Aorta (tissue), 5 donors: ENCODE measurements at places on chromosomes 3 and 15. TPM values are rescaled to one million over a fixed set of nuclear protein-coding genes. Genes with fewer than 3 reads are reported as not detected.

GRCh38 chr3:18847583-18848197 is 300.6 kb upstream of the KCNH8 start:
- DNase-seq = no peak
- H3K4me1 ChIP-seq = no peaks in the 10 kb centered on the region
- H3K36me3 ChIP-seq = no peaks in the 10 kb centered on the region
- no peaks in the 10 kb centered on the region for H3K27me3 ChIP-seq
- no peak overlapping the region for H3K27ac ChIP-seq

DNA sequence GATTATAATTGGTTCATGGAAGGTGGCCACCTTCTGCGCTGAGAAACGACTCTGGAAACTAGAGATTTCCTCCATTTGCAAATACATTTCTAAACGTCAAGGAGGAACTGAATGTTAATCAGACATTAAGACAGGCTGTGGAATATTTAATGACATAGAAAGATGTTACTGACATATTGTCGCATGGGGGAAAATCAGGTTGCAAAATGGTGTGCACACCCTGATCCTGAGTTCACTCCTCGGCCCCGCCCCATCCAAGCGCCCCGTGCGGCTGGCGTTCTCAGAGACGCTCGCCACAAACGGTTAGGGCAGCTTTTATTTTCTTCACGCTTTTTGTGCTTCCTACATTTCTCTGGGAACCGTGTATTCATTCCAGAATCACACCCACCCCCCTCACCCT is 10.7 kb downstream of the H1-8 start:
- H3K27ac ChIP-seq = no peak overlapping the region
- no peaks in the 10 kb centered on the region for H3K27me3 ChIP-seq
- H3K4me1 ChIP-seq = no peaks in the 10 kb centered on the region
- DNase-seq = no peak

DNA sequence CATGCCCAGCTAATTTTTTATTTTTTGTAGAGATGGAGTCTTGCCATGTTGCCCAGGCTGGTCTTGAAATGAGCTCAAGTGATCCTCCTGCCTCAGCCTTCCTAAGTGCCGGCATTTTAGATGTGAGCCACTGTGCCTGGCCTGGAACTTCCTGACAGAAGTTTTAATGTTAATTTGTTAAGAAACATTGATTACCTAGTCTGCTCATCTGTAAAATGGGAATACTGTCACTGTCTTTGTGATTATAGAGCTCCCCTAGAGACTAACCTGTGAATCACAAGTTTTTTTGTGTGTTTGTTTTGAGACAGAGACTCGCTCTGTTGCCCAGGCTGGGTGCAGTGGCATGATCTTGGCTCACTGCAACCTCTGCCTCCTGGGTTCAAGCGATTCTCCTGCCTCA is 4.3 kb upstream of the EIF3J start:
- H3K36me3 ChIP-seq = no peaks in the 10 kb centered on the region
- no peak overlapping the region for H3K4me3 ChIP-seq
- no peak for DNase-seq
- H3K4me1 ChIP-seq = peaks cover 4% of the 10 kb centered on the region

DNA sequence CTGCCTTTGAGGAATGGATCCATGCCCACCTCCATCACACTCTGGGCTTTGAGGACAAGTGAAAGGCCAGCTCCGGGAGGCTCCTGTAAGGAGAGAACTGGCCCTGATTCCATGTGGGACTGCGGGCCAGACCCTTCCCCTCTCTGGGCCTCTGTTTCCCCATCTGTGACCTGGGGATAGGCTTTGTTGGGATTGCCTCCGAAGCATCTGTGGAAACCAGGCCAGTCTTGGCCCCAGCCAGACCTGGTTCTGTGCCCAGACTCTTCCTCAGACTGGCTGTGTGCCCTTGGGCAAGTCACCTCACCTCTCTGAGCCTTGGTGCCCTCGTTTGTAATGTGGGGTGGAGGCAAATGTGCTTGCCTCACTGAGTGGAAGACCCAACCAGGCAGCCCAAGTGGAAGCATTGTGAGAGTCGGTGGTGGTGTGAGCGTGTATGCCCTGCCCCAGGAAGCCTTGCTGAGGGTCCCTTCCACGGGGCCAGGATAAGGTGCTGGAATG is 21.0 kb upstream of the SEC13 start:
- peak; percentile 7 for DNase-seq
- no peaks in the 10 kb centered on the region for H3K27me3 ChIP-seq
- H3K4me1 ChIP-seq = no peaks in the 10 kb centered on the region
- no peaks in the 10 kb centered on the region for H3K36me3 ChIP-seq

DNA sequence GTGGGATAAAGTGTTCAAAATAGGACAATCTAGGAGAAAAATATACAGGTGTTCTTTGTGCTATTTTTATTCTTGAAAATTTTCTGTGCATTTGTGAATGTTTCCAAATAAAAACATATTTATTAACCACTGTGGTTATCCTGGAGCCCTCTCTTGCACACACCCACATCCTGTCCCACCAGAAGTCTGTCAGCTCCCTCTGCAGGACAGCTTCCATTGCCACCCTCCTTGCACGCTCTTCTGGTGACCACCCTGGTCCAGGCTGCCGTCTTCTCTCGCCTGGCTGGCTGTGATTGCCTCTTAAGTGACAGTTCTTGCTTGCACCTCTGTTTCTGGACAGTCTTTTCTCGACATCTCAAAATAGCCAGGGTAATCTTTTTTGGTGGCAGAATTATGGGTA is 394.0 kb downstream of the LRTM1 start:
- H3K36me3 ChIP-seq = no peaks in the 10 kb centered on the region
- H3K27me3 ChIP-seq = no peaks in the 10 kb centered on the region
- H3K4me1 ChIP-seq = no peaks in the 10 kb centered on the region
- H3K4me3 ChIP-seq = no peak overlapping the region
- DNase-seq = no peak
- no peak overlapping the region for H3K27ac ChIP-seq

DNA sequence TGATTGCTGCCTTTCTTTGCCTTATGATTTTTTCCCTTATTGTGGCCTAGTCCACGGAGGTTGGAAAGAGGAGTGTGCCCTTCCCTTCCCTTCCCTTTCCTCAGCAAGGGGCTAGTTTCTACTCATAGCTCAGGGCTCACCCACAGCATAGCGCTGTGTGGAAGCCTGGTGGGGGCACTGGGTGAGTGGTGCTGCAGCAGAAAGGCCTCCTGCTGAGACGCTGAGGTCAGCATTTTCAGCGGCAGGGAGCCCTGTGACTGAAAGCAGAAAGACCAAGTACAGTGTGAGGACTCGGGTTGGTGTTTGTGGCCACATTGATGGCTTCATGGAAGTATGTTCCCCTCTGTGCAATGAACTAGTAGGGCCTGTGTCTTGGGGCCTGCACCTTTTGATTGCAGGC is 21.9 kb downstream of the CACNA1D start:
- no peaks in the 10 kb centered on the region for H3K36me3 ChIP-seq
- H3K27ac ChIP-seq = no peak overlapping the region
- H3K4me1 ChIP-seq = no peaks in the 10 kb centered on the region
- no peak for DNase-seq
- no peak overlapping the region for H3K4me3 ChIP-seq
- no peaks in the 10 kb centered on the region for H3K27me3 ChIP-seq

DNA sequence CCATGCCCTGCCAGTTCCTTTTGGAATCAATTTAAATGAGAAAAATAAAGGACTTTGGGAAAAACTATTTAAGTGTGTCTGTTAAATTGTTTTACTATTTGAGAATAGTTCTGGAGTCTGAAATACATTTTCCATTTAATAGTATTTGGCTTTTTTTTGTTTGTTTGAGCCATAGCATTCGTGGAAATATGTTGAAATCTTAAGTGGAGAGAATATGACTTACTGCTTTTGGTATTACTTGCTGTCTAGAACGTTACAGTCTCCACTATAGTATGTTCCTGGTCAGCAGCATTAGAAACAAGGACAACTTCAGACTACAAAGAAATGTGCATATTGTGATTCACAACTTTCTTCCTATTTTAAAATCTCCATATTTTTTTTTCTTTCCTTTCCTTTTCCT is 179.4 kb downstream of the GHSR start:
- peaks cover 3% of the 10 kb centered on the region for H3K36me3 ChIP-seq
- no peaks in the 10 kb centered on the region for H3K27me3 ChIP-seq
- H3K4me3 ChIP-seq = no peak overlapping the region
- H3K4me1 ChIP-seq = no peaks in the 10 kb centered on the region

- no peaks in the 10 kb centered on the region for H3K4me1 ChIP-seq
- H3K27me3 ChIP-seq = no peaks in the 10 kb centered on the region
- H3K4me3 ChIP-seq = no peak overlapping the region
- H3K27ac ChIP-seq = no peak overlapping the region
These were observed 3.7 kb upstream of the ZNF662 start for GRCh38 chr3:42902257-42902656.

DNA sequence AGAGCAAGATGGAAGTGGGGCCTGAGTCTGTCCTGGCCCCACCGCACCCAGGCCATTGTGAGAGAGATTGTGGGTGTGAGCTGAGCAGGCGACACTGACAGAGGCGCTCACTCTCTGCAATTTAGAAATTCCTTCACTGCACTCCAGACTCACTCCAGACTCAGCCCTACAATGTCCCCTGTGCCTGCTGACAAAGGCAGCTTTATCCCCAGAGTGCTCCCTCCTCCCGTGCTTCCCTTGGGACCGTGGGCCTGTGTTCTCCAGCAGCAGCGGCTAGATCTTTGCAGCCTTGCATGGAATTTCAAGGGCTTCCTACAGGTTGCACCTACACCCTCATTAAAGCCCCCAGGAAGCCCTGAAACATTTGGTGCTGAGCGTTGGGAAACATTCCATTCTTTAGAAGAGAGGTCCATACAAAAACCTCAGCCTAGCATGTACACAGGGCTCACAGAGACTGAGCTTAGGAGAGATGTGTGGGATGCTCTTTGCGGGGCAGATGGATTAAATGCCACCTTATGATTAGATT is 1.3 kb upstream of the IL16 start:
- H3K27me3 ChIP-seq = no peaks in the 10 kb centered on the region
- no peak overlapping the region for H3K27ac ChIP-seq
- no peak overlapping the region for H3K4me3 ChIP-seq
- no peak for DNase-seq
- no peaks in the 10 kb centered on the region for H3K36me3 ChIP-seq

- H3K36me3 ChIP-seq = no peaks in the 10 kb centered on the region
- no peak overlapping the region for H3K4me3 ChIP-seq
- peaks cover 2% of the 10 kb centered on the region for H3K4me1 ChIP-seq
- no peaks in the 10 kb centered on the region for H3K27me3 ChIP-seq
- no peak for DNase-seq
These were observed 21.6 kb upstream of the VGLL4 start for GRCh38 chr3:11665331-11665730.

DNA sequence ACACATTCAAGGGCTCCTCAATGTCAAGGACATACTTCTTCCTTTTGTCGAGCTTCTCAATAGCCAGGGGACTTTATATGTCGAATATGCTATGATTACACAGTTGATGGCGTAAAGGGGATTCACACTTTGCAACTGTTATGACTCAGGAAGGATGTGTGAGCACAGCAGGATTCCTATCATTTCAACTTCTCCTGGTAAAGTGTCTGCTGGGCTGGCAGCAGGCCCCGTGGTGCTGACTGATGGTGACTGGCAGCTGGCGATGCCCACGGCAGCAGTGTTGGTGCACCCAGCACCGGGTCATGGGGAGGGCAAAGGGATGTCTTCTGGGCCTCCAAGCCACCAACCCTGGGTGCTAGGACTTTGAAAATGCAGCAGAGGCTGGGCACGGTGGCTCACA is 44.8 kb upstream of the GNB5 start:
- no peaks in the 10 kb centered on the region for H3K36me3 ChIP-seq
- no peaks in the 10 kb centered on the region for H3K4me1 ChIP-seq
- H3K27me3 ChIP-seq = no peaks in the 10 kb centered on the region
- no peak overlapping the region for H3K27ac ChIP-seq

DNA sequence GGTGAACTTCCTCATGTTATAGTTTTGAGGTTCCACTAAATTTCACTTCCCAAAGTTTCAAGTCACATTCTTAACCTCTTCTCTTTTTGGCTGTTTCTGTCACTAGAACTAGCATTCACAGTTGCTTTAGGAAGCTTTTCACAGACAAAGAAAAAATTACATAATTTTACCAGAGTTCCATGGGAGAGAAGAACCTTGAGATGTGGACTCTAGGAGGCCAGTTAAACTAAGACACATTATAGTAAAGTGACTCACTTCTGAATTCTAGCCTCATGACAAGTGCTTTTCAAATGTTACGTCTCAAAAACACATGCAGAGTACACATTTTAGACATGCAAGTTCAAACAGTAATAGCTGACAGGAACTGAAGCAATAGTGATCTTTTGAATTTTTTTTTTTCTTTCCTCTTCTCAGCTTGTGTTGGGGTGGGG is 39.9 kb upstream of the LRTM1 start:
- no peak for DNase-seq
- no peaks in the 10 kb centered on the region for H3K4me1 ChIP-seq
- no peaks in the 10 kb centered on the region for H3K36me3 ChIP-seq
- no peaks in the 10 kb centered on the region for H3K27me3 ChIP-seq

DNA sequence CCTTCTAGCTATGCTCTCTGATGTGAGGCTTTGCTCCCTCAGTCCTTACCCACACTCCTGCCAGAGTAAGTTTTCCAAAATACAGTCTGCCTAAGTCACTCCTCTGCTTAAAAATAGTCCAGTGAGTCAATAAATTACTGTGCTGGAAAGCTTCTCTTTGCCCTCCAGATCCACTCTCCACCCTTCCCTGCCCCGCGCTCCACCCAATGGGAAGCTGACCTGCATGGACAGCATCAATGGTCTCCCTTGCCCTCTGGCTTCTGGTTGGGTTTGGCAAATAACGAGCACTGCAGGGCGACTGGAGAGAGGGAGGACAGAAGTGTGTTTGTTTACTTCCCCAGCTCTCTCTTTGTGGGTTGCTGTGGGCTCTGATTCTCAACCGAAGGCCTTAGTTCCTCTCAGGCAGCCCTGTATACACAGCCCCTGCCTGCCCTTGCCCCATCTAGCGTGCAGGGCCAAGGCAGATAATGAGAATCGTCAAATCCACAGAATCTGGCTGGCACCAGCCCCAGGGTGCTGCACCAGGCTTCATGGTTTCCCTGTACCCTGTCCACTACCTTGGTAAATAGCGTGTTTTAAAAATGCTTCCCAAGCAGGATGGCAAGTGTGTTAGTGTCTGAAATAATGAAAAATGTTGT is 110.4 kb downstream of the ADAMTSL3 start:
- no peak for DNase-seq
- H3K27ac ChIP-seq = peak overlapping the region; percentile 24
- no peaks in the 10 kb centered on the region for H3K27me3 ChIP-seq
- H3K36me3 ChIP-seq = no peaks in the 10 kb centered on the region

GRCh38 chr3:177448987-177449359 is 251.7 kb upstream of the TBL1XR1 start:
- H3K27ac ChIP-seq = no peak overlapping the region
- no peaks in the 10 kb centered on the region for H3K27me3 ChIP-seq
- H3K4me1 ChIP-seq = no peaks in the 10 kb centered on the region

GRCh38 chr3:55562700-55563099 is 75.6 kb upstream of the WNT5A start:
- H3K4me3 ChIP-seq = no peak overlapping the region
- no peaks in the 10 kb centered on the region for H3K27me3 ChIP-seq
- no peak for DNase-seq
- H3K27ac ChIP-seq = no peak overlapping the region
- no peaks in the 10 kb centered on the region for H3K36me3 ChIP-seq

The PLXNA1 gene
- total RNA-seq = 51.3 TPM

The MEX3B gene
- total RNA-seq = 2.9 TPM

The SNRPN gene
- 112 TPM for total RNA-seq

The OSBPL10 gene
- 47.9 TPM for total RNA-seq

The ACP3 gene
- total RNA-seq = 4.2 TPM

The ITIH1 gene
- total RNA-seq = not detected

The LMAN1L gene
- total RNA-seq = not detected
